ENCODE measurements at places on chromosomes 7 and 10.

- no peak for DNase-seq
These were observed 58.4 kb downstream of the MET start for GRCh38 chr7:116730097-116731022.

DNA sequence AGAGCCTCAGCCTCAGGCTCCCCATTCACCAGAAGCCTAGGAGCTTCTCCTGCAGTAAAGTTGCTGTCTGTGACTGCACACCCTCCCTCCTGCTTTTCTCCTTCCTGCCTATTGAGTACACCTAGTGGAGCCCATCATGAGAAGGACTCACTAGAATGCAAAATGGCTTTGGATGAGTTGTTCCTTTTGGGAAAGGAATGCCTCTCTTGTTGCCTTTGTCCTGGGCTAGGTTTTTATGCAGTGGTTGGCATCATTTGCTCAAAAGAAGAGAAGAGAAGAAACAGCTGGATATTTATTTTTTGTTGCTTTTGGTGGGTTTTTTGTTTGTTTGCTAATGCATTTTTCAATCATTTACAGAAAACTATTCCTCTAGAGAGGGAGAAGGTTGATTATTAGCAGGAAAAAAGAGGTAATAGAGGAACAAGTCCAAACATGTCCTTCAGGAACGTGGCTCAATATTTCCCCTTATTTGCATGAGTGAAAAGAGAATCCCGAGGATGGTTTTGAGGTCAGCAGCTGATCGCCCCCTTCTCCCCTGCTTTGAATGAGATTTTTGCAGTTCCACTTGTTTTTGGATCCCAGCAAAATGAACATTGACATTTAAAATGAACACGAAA, 369.9 kb upstream of the NRP1 start:
- no peak for DNase-seq

GRCh38 chr10:72426986-72427385, 72.3 kb upstream of the DNAJB12 start:
- no peak for DNase-seq

DNA sequence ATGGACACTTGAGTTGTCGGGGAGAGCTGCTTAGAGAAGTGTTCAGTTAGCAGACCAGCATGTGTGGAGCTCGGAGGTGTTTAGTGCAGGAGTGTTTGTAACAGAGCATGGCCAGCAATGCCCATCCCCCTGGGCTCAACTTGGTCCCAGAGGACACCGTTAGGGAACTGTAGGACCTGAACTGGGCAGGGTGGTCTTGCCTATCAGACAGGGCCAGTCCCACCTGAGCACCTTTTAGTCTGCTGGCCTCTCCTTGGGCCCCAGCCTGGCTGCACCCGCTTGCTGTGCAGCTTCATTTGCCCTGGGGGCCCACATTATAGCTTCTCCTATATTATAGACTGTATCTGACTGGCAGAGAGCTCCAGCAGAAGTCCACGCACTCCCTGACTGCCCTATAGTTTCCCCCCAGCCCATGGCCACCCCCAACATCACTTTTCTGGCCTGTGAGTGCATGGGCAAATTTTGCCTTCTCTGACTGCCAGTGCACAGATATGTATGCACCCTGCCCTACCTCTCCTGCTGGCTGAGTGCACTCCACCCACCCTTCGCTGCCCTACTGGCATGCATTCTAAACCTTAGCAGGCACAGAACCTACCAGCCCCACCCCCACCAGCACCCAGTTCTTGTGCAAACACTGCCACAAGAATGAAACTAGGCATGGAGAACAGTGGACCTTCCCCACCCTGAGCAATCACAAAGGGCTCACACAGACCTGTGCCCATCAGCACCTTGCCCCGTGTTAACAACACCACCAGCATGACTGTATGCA, 1030.6 kb upstream of the GHITM start:
- DNase-seq: no peak

- no peak for DNase-seq
These were observed 95.4 kb downstream of the GSAP start for GRCh38 chr7:77320714-77321113.

Data from CD4-positive, alpha-beta T cell treated with Interleukin-6 at 100 ng/mL for 8 hours (primary cell).